Midbrain (tissue), 1 donor: ENCODE measurements at places on chromosomes 11 and 22.
A peak's percentile ranks its signal among the peaks of the same experiment; 100 is the strongest.

GRCh38 chr22:31329029-31329428, 17.1 kb downstream of the PATZ1 start:
- DNase-seq: no peak

DNA sequence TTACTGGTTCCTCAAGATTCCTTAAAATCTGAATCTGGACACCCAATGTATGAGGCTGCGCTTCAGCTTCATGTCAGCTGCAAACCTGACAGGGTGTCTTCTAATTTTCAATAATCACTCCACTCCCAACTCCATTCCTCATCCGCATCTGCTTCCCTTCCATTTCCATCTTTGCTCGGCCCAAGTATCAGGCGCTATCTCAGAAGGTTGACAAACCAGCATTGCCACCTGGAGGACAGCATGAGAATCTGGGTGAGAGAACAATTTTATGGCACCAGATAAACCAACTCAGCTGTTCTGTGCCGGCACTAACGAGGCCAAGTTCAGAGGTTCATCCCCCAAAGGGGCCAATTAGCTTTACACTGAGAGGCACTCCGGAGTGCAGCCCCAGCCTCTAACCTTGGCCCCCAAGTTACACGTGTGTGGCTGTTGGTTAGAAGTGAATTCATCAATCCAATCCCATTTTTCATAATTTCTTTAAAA, 79.1 kb upstream of the LMO2 start:
- DNase-seq: peak; percentile 50

- DNase-seq: no peak
These were observed 32.9 kb downstream of the MEI1 start for GRCh38 chr22:41732096-41732772.

DNA sequence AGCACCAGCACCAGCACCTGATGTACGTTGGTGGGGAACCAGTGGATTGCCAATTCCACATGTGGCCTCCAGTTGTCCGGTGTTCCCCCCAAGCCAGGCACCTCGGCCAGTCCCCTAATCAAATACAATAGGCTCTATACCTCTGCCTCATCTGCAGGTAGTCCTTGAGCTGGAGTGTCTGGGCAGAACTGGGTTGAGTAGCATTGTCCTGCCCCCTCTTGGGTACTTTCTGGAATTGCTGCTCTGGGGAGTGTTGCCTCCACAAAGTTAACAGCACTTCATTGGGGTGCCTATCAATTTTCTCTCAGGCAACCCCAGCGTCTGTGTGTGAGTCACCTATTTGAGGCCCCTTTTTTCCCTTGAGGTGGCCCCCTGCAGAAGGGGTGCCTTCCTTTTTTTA, 413.0 kb upstream of the LARGE1 start:
- DNase-seq: no peak

- DNase-seq: no peak
These were observed 8.6 kb downstream of the ZNF195 start for GRCh38 chr11:3370311-3370870.

- no peak for DNase-seq
These were observed 4.1 kb upstream of the EPS8L2 start for GRCh38 chr11:701741-702461.

DNA sequence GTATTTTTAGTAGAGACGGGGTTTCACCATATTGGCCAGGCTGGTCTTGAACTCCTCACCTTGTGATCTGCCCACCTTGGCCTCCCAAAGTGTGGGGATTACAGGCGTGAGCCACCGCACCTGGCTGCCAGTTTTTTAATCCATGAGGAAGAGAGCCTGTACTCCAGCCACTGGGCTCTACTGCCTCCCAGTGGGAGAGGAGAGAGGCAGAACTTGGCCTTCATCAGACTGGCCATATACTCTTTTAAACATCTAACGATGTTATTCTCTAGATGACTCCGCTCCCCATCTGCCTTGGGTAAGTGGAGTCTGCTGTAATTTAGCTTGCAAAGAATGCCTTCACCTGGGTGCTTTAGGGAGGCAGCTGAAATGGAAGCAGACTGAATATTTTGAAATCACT, 34.6 kb downstream of the SLC6A5 start:
- DNase-seq: no peak

DNA sequence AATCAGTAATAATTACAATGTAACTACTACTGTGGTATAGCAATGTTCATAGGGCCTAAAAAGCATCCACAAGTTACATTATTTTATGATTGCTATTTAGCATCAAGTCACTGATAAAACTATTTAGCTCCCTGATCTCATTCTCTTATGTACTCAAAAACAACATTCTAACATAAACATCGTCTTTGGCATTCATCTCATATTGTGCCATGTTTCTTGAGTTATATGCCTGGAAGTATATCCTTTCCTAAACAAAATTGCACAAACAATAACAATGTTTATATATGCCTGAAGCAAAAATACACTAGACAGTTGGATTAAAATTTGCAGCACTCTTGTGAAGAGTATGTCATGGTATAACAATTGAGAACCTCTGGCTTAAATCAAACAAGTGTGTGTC, 34.1 kb downstream of the HORMAD2 start:
- DNase-seq: no peak

DNA sequence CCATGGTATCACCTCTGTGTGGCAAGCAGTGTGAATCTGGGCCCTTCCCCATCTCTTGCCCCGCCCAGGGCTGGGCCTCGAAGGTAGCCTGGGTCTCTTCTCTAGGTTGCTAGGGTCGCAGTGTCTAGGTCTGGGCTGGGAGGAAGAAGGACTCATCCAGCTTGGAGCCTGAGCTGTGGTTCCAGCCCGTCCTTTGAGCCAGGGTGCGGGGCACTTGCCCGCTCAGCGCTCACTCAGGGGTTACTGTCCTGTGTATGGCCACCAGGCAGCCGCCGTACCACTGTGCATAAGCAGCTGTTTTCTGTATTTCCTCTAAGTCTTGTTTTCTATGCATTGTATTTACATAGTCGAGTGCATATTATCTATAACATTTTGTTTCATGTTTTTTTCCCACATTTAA, 160.9 kb downstream of the TBC1D22A start:
- no peak for DNase-seq

GRCh38 chr22:43408009-43408408, 3.8 kb upstream of the MPPED1 start:
- DNase-seq: no peak

DNA sequence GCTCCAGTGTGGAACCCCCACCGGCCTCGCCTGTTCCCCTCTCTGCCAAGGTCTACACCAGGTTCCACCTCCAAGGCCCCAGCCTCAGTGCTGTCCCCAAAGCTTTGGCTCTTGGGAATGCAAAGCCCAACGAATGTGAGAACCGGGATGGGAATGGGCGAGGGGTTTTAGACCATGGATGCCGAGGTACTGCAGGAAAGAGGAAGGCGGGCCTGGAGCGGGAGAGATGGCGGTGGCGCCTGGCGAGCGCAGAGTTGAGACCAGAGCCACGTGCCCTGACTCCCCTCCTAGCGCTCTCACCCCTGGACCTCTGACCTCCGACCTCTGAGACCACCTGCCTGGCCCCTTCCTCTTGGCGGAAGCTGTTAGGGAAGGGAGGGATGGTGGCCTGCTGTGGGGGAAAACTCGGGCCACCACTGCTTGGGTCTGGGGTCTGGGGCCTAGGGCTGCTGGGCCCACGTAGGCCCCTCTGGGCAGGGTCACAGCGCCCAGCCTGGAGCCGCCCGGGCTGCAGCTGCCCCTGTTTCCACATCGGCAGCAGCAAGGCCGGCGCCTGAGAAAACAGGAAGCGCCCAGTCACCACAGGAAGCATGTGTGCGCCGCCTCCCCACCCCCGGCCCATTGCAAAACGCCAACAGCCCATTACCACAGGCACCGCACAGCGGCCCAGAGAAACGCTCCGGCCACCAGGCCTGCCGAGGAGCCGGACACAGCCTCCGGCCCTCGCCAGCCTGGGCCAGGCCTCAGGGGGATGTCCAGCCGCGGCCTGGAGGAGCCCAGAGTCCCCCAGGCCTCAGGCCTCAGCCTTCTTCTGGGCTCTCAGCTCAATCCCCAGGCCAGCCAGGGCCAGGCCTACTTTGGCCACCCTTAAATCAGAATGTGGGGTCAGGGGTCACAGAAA, 13.8 kb upstream of the SLC39A13 start:
- DNase-seq: no peak

DNA sequence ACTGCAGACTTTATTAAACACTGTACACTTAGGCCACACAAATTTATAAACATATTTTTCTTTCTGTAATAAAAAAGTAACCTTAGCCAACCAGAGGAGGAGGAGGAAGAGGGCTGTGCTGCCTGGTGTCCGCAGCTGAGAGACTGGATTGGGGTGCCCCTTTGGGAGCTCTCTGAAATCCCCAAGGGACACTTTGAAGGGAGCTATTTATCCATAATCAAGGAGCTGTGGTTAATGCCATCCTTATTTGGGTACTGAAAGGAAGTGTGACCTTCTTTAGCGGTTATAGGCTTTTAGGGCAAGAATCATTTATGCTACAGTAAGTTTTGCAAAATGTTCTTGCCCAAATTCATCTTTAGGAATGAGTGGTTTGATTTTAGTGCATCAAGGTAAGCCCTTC, 125.8 kb downstream of the RASSF10 start:
- no peak for DNase-seq

- no peak for DNase-seq
These were observed 64.4 kb downstream of the FAM76B start for GRCh38 chr11:95725196-95725595.

DNA sequence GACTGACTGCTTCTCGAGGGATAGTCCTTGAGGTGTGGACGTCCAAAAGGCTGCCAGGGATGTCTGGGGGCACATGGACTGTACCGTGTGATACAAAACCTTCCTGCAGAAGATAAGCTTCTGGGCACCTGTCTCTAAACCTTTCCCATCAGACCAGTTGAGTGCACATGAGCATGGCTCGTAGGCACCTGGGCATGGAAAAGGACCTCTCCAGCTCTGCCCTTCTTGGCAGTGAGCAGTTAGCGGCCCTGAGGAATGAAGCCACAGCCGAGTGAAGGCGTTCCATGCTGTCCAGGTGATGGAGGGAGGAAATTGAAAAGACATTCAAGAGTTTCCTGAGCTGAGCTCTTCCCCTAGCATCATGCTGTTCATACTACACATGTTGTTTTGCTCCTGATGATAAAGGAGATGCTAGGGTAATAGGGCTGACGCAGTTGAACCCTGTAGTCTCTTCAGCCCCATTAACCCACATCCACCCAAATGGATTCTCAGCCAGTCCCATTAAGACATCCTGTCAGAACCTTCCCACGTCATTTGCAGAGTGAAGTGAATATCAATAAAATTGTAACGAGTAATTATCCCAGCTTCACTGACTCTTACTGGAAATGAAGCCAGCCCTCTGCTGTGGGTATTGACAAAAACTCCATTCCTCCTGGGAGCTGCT, 138.6 kb downstream of the KIRREL3 start:
- no peak for DNase-seq

DNA sequence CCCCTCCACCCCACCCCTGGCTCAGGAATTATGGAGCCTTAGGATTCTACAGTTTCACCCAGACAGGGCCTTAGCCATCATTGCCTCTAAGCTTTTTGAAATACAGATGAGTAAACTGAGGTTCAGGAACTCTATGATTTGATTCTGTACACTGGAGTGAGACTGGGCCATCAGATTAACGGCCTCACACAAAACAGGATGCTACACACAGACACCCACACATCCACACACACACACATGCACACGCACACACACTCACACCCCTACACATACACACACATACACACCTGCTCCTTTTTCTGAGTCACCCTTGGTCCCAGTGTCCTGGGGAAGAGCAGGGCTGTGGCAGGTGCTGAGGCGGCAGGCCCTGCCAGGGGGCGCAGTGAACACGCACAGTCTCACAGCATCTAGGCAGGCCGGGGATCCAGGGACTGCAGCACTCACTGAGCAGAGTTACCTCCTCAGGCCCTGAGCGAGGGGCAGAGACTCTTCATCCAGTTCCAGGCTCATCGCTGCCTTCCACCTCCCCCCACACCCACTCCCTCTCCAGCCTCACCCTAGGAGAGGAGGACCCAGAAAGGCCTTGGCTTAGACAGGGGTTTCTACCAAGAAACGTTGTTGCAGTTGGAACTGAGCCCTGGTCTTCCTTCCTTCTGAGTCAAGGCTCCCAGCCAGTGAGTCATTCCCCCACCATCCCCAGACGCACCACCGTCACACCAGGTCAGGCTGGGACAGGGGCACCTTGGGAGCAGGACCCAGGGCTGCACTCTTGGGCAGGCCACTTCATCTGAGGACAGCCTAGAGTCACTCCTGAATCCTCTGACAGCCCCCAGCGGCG, 89.8 kb upstream of the PARVA start:
- no peak for DNase-seq

- DNase-seq: no peak
These were observed 79.7 kb upstream of the KCNQ1OT1 start for GRCh38 chr11:2779499-2779980.

GRCh38 chr11:8692417-8692816, 9.8 kb downstream of the RPL27A start:
- DNase-seq: no peak

GRCh38 chr11:63621071-63621470, 6.8 kb upstream of the PLAAT3 start:
- no peak for DNase-seq

DNA sequence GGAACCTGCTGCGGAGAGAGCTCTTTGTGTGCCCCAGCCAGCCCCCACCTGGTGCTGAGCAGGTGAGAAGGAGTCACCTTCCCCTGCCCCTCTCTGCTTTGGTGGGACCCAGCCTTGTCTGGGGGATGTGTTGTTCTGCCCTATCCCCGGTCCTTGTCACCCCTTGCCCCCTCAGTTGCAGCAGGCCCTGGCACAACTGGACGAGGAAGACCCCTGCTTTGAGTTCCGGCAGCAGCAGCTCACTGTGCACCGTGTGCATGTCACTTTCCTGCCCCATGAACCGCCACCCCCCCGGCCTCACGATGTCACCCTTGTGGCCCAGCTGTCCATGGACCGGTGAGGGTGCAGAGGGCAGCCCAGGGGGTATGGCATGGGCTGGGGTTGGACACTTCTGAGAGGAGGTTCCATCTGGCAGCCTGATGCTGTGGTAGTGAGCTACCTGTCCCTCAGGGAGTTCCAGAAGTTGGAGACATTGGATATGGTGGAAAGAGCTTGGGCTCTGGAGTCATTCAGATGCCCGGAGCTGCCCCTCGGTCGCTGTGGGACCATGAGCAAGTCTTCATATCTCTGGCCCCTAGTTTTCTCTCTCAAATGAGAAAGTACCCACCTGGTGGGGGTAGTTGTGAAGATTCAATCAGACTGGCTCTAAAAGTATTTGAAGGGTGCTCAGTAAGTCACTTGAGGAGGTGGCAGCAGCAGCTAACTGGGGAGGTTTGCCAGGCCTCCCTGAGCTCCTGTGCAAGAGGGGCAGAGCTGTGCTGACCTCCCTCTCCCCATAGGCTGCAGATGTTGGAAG, 4.3 kb downstream of the LARGE2 start:
- no peak for DNase-seq
